ENCODE measurements at places on chromosomes 4 and X.

DNA sequence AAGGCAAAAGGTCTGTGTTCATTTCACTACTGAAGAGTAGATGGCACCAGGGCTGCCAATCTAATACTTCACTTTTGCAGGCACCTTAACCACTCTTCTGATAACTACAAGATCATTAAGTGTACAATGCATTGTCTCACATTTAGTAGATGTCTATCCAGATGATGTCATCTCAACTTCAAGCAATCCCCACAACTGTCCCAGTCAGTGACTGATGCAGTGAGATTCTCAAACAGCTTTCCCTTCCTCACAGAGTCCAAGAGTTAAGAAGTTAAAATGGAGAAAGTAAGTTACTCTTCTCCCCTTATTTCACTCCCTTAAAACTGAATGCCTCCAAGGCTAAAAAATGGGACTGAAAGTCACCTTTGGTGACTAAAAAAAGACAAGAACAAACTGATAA, 10.7 kb downstream of the AP1S2 start:
- no peak for DNase-seq

DNA sequence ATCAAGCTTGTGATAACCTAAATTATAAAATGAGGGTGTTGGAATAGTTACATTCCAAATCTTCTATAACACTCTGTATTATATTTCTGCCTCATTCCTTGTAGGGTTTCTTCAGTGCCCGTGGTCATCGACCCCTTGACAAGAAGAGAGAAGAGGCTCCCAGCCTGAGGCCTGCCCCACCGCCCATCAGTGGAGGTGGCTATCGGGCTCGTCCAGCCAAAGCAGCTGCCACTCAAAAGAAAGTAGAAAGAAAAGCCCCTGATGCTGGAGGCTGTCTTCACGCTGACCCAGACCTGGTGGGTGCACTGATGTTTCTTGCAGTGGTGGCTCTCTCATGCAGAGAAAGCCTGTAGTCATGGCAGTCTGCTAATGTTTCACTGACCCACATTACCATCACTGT, 2.9 kb downstream of the FGB start:
- no peak for DNase-seq

GRCh38 chr4:73335679-73336078, 68.4 kb upstream of the ALB start:
- no peak for DNase-seq

DNA sequence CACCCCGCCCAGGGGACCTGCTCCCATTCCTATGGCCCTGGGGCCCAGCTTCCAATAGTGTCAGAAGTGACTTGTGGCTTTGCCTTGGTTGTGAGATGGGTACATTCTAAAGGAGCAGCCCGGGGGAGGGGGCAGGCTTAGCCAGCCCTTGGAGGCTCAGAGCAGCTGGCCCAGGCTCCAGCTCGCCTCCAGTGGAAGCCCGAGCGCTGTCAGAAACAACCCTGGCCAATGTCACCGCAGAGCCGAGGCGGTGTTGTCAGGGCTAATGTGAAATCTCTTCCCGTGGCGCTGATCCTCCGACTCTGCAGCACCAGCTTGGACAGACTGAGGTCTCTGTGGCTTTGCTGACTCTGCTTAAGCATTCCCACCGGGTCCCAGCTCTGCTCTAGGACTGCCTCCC, 29.2 kb upstream of the ZNF81 start:
- no peak for DNase-seq

DNA sequence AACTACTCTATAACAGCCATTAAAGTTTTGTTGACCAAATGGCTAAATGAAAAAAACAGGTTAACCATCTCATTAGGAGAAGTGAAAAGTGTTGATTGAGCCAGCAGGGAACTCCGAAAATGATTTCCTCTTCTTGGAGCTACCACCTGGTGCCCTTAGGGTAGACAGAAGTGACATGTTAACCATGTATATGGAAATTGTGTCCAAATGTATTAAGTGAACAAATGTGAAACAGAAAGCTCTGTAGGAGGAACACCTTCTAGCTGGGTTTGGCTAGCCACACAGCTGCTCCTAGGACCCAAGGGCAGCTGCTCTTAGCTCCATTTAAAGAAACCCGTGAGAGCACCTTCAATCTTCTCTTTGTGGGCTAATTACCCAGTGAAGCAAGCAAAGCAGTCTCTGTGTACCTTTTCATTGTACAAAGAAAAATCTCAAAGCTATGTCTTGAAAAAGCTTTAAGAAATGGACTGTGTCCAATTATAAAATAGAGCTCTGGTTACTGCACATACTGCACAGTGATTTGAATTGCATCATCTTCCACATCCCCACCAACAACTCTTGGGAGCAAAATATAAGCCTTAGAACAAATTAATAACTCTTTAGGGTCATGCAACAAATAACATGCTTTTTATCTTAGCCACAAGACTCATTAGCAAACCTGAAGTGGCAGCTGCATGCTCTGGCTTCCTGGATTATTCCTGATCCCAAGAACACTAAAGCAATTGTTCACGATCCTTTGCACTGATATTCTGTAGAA, 59.2 kb upstream of the PARM1 start:
- peak; percentile 62 for DNase-seq

DNA sequence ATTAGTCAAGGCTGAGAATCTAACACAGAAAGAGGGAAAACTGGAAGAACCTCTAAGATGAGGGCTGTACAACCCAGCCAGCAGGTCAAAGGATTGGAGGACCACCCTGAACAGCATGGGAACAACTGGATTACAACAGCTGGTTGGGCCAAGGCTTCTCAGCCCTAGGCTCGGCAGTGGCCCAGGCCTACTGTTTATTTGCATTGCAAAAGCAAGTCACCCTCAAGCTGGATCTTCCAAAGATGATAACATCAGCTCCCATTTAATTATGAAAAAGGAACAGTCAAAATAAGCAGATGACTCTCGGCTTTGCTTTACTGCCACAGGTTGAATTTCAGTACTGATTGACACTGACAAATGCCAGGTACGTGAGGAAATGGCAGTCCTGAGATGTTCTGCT, 61.8 kb downstream of the GPC3 start:
- DNase-seq: no peak

DNA sequence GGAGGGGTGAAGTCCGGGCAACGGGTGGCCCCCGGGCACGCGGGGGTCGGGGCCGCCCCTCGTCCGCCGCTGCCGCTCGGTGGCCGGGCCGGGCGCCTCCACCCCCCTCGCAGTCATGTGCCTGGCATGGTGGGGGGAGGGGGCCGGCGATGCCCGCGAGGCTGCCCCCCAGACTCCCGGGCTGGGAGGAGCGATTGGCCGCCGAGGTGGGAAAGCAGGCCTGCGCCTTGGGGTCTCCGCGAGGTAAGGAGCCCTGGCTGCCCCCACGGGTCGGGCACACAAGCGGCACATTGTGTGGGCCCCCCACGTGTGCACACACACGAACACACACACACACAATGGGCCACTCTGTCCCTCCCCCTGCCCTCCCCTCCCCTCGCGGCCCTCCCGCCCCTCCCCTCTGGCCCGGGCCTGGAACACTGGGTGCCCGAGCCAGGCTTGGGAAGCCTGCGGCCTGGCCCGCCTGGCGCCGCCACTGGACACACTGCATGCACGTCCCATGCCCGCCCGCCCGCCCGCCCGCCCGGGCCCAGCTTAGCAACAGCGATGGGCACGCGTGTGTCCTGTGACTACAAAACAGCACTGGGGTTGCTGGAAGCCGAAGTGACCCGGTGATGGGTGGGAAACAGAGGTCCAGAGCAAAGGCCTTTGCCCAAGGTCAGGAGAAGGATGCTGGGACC, 1.3 kb downstream of the SLC6A8 start:
- no peak for DNase-seq

GRCh38 chrX:69424910-69425309, 79.2 kb upstream of the NALF2 start:
- no peak for DNase-seq

DNA sequence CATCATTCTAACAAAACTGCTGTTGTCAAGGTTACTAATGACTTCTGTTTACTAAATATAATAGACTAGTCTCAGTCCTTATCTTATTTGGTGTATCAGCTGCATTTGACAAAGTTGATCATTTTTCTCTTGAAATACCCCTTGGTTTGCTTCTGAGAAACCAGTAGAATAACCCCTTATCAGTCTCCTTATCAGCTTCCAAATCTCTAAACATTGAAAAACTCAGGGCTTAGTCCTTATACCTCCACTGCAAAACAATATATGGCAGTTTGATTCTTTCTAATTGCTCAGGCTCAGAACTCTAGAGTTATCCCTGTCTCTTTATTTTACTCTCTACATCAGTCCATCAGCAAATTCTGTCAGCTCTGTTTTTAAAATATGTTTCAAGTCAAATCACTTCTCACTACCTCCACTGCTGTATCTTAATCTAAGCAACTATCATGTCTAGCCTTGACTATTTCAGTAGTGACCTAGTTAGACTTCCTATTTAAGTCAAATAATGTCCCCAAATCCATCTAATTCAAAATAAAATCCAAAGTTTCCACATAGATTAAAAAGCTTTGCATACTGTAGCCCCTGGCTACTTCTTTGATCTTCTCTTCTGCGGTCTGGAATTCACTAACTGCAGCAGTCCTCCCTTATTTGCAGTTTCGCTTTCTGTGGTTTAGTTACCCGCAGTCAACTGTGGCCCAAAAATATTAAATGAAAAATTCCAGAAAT, 87.1 kb upstream of the NPNT start:
- DNase-seq: no peak

DNA sequence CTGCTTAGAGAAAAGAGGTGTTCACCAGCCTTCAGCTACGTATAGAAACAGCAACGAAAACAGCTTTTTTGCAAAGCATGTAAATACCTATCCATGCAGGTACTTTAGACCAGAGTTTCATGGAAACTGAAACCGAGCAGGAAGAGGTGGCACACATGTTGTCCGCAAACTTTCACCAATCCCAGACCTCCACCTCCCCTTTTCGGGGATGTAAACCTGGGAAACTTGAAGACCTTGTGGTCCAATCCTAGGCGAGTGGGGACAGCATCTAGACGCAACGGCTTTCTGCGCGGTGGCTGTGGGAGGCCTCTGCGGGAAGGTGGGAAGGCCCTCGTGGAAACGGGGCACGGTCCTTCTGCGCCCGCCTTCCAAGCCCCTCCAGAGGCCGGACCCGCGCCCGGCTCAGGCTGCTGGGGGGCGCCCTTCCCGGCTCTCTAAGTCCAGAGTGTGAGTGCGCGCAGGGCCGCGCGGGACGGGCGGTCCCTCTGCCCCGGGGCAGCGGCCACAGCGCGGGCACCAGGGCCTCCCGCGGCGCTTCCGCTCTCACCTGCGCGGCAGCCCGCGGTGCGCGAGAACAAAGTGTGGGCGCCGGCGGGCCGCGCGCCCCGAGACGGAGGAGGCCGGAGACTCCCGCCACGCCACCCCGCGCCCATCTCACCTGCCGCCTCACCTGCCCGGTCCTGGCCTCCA, 830 bp upstream of the SHROOM2 start:
- no peak for DNase-seq

DNA sequence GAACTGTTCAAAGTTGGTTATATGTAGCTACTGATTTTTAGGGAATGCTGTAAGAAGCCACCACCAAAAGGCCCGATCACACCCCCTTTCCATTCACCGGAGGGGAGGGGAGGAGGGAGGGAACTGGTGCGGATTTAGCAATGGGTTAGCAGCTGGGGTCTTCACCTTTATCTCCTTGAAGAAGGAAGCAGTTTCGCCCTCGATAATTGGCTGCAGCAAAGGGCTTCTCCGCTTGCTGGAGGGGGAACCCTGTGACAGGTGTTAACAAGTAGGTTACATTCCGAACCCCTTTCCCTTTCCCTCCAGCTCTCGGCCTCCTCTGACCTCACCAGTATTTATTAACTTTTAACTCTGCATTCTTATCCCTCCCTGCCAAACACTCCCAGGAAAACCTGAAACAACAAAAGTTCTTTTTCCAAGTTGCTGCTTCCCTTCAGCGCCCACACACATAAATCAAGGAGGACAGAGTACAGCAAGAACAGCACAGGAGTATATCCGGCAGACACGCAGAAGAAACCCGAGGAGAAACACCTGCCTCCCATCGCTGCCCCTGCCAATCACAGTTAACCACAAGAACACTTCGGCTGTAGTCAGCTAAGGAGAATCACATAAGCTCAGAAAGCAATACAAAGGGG, 39.8 kb upstream of the NAP1L5 start:
- peak; percentile 61 for DNase-seq

GRCh38 chrX:46838486-46838870, 1.6 kb downstream of the RP2 start:
- DNase-seq: no peak

DNA sequence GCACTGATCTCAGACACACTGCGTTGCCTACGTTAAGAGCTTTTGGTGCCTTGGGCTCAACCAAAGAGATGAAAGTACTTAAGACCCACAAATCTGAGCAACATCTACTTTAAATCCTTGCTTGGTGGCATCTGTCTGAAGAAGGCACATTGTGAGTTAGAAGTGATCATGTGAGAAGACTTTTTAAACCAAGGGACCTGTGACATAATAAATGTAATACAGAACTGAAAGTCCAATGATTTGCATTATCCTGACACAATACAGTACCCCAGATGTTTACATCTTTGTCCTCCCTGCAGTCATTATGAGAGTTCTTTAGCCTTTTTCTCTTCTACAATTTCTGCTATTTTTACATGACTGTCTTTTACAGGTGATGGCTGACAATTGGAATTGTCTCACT, 96.7 kb upstream of the FTHL17 start:
- DNase-seq: no peak

- DNase-seq: no peak
These were observed 112.8 kb upstream of the DKK2 start for GRCh38 chr4:107148904-107149303.

GRCh38 chrX:2907295-2907694, 21.8 kb downstream of the ARSD start:
- DNase-seq: no peak

GRCh38 chr4:53785996-53786395, 194.7 kb upstream of the LNX1 start:
- no peak for DNase-seq

DNA sequence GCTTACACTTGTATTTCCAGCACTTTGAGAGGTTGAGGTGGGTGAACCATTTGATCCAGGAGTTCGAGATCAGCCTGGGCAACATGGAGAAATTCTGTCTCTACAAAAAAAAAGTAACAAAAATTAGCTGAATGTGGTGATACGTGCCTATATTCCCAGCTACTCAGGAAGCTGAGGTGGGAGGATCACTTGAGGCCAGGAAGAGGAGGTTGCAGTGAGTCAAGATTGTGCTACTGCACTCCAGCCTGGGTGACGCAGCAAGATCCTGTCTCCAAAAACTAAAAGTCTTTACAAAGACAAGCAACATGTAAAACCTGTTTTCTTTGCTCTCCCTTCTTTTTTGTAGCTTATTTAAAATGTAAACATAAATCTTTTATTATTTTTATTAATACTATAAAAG, 1156.1 kb downstream of the FAT4 start:
- DNase-seq: no peak

- no peak for DNase-seq
These were observed 696.9 kb downstream of the PCDH7 start for GRCh38 chr4:31417040-31417439.

- no peak for DNase-seq
These were observed 49.4 kb downstream of the ARHGEF6 start for GRCh38 chrX:136731207-136731782.

DNA sequence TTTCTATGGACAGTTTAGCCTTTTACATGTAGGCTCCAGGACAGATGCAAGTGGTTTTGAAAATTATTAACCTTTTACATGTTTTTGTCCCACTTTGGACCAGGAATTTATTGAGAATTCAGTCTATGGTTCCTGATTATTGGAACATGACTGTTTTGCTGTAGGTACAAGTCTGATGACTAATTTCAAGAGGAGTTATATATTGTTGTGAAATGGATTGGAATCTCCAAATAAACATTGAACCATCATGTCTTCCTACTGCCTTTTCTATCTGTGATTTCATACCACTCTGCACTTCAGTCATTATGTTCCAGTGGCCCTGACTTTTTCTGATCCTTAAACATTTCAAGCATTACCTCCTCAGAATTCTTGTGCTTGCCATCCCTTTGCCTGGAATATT, 35.9 kb downstream of the TBC1D19 start:
- DNase-seq: no peak
